ENCODE measurements at places on chromosomes 1 and 21. TPM values are rescaled to one million over a fixed set of nuclear protein-coding genes. Genes with fewer than 3 reads are reported as not detected.

JMJD4 gene
- total RNA-seq: 15.8 TPM

HES3 gene
- not detected for total RNA-seq

BRINP3 gene
- not detected for total RNA-seq

CYYR1 gene
- total RNA-seq: 22.7 TPM

GADD45A gene
- 52.0 TPM for total RNA-seq

TMCC2 gene
- total RNA-seq: 2.3 TPM

TSPEAR gene
- total RNA-seq: 0.10 TPM

SON gene
- 307 TPM for total RNA-seq

MDM4 gene
- total RNA-seq: 8.1 TPM

IGSF3 gene
- 0.94 TPM for total RNA-seq

DCDC2B gene
- total RNA-seq: not detected

CGN gene
- 1.5 TPM for total RNA-seq

All from mammary microvascular endothelial cell (primary cell).